Adrenal gland (tissue), 19 donors: ENCODE measurements at places on chromosomes 3 and 15.
A peak's percentile ranks its signal among the peaks of the same experiment; 100 is the strongest.

DNA sequence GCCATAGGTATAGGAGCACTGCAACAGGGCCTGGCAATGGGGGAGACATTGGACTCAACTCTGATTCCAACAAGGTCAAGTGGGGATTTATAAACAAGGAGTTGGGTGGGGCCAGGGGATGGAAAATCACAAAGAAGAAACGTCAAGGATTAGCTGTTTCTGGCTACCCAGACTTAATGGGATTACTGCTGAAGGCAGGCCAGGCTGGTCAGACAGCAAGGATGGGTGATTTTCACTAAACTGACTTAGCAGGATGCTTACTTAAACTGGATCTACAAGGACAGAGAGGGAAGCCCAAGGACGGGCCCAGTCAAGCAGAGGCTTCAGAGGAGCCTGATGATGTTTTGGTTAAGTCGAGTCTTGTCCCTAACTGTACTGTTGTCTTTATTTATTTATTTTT is 76.2 kb downstream of the USP13 start:
- no peak for DNase-seq

DNA sequence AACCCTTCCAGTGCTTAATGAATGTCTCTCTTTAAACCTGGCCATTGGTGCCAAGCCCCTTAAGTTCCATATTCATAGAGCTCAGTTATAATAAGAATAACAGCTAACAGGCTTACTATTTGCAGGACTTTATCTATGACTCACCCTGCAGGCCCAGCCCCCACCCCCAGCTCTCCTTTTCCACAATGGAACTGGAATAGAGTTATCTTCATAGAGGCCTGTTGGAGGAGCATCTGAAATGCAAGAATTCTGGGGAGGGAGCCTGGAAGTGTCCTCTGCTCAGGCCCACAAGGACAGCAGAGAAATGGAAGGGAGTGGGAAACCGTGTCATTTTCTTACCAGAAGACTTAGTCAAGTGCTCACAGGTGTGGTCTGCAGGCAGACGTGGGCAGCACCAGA is 52.8 kb downstream of the SEMA5B start:
- peak; percentile 35 for DNase-seq

- no peak for DNase-seq
Measured at GRCh38 chr3:109640146-109640652, 302.9 kb upstream of the DPPA4 start.

- no peak for DNase-seq
Measured at GRCh38 chr15:92906563-92907081, 6.5 kb downstream of the CHD2 start.

GRCh38 chr3:121834157-121834670 is 646 bp downstream of the IQCB1 start:
- peak; percentile 28 for DNase-seq

- no peak for DNase-seq
Measured at GRCh38 chr3:31729082-31729481, 196.4 kb downstream of the STT3B start.

DNA sequence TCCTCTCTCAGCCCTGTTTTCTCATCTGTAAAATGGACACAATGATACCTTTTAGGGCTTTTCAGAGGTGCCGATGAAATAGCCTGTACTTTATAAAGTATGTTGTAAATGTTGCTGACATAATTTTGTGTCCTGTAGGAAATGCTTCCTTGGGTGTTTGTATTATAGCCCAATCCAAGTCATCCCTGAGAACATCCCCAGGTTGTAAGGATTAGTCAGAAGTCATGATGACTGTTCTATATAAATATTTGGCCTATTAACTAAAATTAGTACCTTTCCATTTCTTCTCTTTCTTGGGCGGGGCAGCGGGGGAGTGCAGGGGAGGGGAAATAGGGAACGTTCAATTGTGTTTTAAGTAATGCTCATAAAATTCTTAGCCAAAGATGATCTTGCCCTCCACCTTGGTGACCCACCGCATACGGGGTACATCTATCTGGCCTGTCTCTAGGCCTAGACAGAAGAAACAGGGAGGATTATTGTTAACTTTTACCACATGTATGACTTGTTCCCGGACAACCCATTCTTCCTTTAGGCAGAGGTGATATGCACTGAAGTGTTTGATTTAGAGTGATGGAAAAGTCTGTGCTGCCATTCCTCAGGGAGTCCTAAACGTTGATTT is 120.7 kb downstream of the VGLL4 start:
- no peak for DNase-seq

DNA sequence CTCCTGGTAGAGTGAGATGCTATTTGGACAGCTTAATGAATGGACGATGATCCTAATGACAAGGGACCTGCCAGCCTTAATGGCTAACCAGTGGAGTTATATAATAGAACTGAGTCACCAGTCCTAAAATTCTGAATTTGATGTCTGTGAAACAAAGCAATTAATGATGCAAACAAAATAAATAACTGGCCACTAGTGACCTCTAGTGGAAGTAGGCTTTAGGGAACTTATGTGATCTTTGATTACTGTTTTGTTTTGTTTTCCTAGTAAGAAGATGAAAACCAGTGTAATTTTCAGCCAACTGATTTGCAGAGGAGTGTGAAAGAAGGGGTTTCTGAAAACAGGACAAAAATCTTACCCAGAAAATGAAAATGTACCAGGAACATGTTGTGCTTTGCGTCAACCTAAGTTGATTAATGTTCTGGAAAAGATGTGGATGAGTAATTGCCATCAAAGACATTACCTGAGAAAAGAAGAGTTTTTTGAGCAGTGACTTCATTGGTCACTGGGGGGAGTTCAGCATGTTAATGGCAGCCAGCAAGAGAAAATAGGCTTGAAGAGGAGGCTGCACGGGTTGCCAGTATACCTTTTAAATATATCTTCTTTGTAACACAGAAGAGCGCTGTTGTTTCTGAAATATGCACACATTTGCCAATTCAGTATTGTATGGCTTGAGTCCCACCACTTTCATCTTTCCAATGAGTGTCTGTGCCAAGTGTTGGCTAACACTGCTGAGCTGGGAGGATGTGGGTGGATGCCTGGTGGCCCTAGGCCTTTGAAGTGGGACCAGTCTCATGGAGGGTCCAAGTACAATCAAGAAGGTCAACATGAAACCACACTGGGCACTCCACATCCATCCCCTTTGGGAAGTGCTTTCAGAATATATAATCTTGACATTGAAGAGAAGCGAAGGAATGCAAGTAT is 9.3 kb downstream of the VEPH1 start:
- no peak for DNase-seq

DNA sequence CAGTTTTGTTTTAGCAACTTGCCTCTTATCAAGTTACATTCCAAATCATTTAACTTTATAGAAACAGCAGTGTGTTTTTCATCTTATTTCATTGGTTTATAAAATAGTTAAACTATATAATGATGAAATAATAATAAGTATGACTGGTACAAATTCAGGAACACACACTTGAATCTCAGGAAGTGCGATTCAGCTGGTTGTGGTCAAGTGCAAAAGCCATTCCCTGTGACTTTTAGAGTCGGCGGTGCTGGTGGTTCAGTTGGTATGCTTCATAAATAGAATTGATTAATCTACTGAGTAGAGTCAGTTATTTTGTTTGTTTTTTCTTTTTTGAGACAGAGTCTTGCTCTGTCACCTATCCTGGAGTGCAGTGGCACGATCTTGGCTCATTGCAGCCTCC is 22.7 kb downstream of the SACM1L start:
- DNase-seq: no peak

GRCh38 chr3:44666346-44666745 is 17.8 kb downstream of the ZNF35 start:
- no peak for DNase-seq

- no peak for DNase-seq
Measured at GRCh38 chr3:57701781-57702180, 8.9 kb upstream of the DENND6A start.

GRCh38 chr3:46825450-46825849 is 37.8 kb downstream of the MYL3 start:
- no peak for DNase-seq

DNA sequence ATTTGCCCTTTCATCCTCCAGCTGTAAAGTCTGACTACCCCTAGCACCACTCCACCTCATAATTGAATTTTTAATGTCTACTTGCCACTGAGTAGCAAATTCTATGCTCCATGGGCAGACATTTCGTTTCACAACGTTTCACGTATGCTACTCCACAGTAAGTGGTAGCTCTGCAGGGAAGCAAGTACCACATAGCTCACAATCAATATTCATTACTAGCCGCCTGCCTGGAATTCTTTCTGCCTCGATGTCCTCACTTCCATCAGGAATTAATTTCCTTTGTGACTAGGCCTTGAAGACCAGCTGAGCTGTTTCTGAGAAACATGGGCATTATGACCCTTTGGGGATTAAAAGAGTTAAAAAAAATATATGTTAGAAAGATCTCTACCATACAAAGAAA is 15.3 kb downstream of the NPTN start:
- no peak for DNase-seq

- no peak for DNase-seq
Measured at GRCh38 chr3:41236228-41236627, 36.9 kb downstream of the CTNNB1 start.

DNA sequence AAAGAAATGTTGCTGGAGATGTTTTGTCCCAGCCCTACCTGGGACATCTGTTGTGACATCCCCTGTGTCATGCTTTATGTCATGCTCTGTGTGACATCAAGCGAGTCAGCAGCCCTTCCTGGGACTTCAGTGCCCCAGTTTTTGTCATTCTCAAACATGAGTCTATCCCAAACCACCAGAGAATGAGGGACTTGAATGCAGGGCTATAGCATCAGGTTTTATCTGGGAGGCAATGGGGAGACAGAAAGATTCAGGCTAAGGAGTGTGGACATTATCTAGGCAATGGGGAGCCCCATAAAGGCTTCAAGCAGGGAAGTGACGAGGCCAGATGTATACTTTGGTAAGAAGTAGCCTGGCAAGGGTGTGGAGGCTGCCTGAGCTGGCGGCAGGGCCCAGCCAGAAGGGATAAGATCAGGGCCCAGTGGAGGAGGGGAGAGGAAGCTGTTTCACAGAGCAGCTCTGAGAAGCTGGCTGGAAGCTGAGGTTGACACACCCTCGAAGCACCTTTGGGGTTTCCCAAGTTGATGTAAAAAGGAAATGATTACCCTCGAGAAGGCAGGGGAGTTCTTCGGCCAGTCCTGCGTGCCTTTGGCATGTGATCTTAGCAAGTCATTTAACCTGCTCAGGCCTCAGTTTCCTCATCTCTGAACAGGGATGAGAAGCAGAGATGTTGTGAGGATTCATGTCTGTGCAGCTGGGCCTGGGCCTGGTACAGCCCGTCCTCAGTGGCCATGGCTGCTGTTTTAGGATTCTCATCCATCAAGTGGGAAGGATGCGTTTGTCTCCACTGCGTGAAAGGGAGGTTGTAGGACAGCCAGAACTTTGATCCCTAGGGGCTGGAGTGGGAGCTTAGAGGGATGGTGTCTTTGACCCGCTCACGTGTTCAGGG is 34.3 kb downstream of the IRAK2 start:
- DNase-seq: no peak

DNA sequence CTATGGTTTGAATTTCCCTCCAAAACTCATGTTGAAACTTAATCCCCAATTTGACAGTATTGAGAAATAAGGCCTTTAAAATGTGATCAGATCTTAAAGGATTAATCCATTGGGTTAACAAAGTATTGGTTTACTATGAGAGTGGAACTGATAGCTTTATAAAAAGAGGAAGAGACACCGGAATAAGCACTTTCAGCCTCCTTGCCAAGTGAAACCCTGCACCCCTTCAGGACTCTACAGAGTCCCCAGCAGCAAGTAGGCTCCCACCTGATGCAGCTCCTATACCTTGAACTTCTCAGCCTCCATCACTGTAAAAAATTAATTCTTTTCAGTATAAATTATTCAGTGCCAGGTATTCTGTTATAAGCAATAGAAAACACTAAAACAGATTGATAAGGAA is 348.3 kb downstream of the CGGBP1 start:
- DNase-seq: no peak

DNA sequence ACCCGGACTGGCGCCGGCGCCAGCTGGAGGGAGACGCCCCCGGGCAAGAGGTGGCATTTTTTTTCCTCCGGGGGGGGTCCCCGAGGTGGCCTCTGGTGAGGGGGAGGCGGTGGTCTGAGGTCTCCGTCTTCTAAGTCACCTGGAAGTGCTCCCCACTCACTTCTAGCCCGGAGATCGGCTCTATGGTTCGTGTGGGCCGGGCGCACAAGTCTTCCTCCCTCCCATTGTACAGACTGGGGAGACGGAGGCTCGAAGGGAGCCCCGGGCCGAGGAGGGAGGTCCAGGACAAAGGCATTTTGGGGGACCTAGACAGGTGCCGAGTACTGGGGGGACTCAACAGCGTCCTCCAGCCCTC is 4.4 kb downstream of the GATA2 start:
- no peak for DNase-seq

DNA sequence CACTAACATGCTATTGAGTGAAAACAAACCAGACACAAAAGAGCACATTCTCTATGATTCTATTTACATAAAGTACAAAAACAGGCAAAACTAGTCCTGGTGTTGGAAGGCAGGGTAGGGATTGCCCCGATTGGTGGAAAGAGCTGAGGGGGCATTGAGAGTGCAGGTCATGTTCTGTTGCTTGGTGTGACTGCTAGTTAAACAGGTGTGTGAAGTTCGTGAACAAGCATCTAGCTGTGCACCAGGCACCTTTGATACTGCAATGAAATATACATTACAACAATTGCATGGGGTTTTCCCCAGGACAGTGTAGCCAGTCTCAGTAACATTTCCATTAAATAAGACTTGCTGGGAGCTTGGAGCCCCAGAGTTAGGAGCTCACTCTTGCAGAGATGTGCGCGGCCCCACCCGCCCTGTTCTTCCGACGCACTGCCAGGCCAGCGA is 26.3 kb upstream of the THRB start:
- no peak for DNase-seq

DNA sequence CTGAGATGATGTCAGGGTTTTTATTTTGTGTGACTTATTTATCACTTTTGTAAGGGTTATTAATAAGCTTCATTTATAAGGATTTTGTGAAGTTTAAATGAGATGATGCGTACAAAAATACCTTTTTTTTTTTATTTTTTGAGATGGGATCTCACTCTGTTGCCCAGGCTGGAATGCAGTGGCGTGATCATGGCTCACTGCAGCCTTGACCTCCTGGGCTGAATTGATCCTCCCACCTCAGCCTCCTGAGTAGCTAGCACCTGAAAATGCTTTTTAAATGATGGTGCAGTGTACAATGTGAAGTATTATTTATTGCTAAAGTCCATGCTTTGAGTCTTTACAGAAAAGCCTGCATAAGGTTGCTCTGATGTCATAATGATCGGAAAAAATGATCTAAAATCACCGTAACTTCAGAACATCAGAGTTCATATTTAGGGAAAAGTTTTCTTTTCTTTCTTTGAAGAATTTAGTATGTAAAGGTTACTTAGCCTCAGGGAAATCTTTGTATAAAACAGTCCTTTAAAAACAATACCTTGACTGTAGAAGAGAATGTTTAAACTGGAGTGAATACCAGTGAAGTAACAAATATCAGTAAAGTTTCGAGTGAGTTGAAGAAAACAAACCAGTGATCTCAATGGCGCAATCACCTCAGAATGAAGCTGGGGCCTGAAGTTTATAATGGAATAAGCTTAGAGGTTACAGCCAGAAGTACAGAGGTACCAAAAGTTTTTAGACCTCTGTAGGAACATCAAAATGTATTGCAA is 29.7 kb downstream of the TCF12 start:
- DNase-seq: no peak

GRCh38 chr15:70494852-70495571 is 268.3 kb downstream of the UACA start:
- no peak for DNase-seq

- DNase-seq: no peak
Measured at GRCh38 chr3:130850044-130850797, 43.7 kb upstream of the ATP2C1 start.

- DNase-seq: no peak
Measured at GRCh38 chr3:172586436-172586835, 63.2 kb upstream of the TNFSF10 start.
